ENCODE measurements at places on chromosomes 12 and 14.
A peak's percentile ranks its signal among the peaks of the same experiment; 100 is the strongest.

DNA sequence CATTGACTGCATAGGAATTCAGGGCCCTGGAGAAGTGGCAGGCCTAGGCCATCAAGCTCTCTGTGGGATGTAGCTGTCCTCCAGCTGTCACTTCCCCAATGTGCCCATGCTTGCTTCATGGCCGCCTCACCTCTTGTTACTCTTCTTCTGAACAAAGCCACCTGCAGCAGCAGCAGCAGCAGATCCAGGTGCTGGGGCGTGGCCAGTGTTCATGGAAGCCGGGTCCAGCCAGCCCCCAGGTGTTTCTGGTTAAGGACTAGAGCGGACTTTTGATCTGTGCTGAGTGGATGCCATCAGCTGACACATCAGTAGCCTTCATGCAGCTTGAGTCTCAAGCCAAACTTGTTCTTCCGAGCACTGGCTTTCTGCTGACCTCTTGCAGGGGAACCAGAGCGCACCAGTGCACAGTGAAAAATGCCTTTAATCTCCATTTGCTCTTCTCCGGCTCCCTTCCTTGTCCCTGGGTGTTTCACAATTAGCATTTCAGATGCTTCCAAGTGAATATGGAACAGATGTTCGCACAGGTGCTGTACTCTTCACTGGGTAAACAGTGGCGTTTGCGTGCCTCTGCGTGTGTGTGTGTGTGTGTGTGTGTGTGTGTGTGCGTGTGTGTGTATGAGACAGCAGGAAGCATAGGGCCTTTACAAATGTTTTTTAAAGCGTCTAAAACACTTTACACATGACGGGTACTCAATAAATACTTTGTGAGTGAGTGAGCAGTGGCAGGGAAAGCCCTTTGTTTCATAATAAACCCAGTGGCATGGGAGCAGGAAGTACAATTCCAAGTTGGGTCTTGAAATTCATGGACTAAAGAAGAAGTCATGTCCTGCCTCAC is 20.1 kb downstream of the TPCN1 start:
- no peak for DNase-seq

- DNase-seq = no peak
These were observed 130.1 kb downstream of the SAMD4A start for GRCh38 chr14:54697001-54697400.

DNA sequence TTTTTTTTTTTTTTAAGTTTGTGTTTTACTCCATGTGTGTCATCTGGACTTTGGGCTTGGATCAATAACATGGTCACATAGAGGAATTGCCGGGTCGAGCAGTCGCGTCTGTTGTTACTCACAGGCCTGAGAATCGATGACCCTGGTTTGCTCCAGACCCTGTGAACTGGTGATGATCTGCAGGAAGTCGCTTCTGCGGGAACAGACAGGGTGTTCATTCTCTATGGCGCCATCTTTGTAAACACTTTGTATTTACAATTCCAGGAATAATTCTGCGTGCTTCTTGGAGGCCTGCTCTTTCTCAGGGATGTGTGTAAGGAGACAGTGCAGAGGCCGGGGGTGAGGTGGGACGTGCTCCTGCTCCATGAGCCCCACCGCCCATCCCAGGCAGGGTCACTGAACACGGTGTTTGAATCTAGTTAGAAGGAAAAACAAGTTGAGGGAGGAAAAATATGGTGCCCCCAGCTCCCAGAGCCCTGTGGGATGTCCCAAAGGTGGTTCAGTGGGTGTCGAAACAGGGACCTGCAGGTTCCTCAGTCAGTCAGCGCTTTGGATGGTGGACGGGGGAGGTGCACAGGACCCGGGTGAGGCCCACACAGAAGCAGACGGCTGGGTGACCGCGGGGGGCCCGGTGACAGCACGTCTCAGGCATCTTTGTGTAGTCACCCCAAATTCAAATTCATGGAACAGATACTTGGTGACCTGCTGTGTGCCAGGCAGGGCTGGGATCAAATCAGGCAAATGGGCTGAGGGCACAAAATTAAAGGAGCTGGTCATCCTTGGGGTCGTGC is 58.8 kb downstream of the ADGRD1 start:
- no peak for DNase-seq

DNA sequence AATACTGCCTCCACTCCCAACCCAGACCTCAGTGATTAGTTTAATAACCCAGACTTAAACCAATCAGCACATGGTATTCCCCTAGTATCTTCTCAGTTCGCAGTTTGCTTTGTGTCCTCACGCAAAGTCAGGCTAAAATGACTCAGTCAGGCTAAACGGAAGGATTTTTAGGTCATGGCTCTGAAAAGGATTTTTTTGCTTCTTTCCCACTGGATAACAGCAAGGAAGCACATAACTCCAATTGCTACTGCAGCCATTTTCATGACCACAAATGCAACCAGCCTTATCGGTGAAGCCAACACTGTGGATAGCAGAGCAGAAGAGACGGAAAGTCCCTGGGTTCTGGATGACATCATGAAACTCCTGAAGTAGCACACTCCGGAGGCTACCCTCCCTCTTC is 67.7 kb downstream of the ZC3H14 start:
- no peak for DNase-seq

GRCh38 chr12:19138551-19138950 is 9.0 kb downstream of the PLEKHA5 start:
- no peak for DNase-seq

DNA sequence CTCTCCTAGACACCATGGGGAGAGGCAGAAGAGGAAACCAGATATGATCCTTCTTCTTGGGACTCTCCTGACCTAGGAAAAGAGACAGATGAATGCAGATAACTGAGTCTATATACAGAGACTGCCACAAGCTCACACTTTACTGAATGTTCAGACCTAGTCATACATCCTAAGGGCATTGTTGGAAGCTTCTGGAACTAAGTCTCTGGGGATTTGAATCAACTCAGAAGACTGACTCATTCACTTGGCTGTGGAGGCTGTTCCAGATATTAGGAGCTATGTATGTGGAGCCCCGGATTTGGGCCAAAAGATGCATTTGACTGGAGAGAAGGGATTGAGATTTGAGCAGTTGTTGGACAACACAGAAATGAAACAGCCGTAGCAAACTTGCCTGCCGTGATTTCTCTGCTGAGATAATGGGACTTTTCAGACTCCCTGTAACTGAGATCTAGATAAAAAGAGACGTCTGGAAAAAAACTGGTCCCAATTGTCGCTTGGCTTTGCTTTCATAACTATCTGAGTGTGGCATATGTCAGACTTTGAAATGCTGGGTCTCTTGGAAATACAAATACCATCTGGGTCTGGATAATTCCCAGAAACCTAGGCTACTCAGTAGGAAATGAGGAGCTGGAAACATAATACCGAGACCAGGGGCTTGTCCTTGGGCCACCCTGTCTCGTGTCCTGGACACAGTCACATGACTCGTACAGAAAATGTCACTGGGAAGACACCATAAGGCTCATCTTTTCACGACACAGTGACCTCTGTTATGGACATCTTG is 396.8 kb downstream of the NUAK1 start:
- DNase-seq = no peak

DNA sequence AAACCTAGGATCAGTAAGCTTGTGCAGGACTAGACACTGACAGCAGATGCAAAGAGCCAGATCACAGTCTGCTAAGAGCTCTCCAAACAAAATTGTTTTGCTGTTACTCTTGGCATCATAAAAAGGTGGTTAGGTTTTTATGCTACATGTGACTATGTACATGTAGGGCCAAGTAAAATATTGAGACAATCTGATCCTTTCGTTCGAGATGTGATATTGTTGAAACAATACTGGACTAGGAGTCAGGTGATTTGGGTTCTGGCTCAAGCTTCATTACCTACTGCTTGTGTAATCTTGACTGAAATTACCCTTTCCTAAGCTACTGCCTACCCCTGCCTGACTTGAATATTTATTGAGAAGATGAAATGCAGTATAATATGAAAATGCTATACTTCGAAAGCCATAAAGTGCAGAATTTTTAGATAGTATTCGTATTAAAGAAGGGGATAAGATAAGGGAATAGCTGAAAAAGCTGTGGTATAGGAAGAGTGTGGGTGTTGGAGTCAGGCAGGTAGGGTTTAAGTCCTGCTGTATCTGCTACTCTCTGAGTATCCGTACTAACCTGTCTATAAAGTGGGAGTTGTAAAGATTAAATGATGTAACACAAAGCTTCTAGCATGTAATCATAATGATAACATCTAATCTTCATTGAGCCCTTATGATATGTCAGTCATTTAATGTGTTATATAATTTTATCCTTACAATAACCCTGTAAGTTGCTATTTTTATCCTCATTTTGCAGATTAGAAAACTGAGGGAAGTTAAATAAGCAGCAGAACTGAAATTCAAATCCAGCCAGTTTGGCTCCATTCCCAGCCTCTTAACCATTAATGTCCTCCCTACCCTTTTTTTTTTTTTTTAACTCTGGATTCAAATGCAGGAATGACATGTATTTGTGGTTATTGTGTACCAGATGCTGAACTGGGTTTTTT is 38.6 kb upstream of the ATF1 start:
- DNase-seq = no peak

DNA sequence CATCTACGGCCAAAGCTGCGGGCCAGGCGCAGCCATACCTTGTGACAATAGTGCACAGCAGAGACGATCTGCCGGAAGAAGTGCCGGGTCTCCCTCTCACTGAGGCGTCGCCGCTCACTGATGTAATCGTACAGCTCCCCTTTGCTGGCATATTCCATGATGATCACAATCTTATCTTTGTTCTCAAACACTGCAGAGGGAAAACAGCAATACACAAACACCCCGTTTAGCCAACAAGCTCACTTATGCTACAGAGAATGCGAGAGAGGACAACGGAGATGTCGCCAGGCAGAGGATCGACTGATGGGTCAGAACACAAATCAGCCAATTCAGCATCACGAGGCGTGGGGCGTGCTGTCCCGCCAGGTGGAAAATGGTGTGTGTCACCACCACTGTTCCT is 52.1 kb downstream of the NUAK1 start:
- no peak for DNase-seq

DNA sequence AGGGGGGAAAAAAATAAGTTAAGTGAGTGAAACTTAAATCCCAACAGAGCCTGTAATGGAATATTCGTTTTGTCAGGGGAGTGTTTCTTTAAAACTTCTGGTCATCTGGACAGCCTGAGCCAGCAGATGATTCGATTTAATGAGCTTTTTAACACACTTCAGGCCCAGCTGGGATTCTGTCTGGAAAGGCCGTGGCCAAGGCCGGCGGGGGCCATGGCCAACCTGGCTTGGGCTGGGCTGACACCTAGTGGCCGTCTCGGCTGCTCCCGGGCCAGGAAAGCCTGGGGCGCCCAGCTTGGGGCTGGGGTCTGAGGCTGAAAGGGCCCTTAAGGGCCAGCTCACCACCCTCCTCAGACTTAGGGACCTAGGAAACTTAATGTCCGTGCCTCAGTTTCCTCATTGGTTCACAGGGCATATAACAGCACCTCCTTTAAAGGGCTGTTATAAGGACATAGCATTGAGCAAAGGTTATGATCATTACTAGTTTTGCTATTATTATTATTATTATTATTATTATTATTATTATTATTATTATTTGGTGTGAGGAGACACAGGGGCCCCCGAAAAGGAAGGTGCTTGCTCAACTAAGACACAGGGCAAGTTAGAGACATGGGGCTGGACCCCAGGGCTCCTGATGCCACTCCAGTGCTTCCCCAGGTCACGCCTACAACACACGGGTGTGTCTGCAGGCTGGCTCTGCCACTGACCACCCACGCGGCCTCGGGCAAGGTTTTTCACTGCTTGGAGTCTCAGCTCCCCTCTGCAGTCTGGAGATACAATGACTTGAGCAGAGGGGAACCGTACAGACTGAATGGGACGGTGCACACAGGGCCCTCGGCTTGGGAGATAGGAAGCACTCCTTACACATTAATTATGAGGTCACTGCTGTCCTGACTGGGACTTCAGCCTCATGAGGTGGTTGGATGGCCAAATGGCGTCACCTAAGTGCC is 84.0 kb downstream of the SYNE3 start:
- no peak for DNase-seq

DNA sequence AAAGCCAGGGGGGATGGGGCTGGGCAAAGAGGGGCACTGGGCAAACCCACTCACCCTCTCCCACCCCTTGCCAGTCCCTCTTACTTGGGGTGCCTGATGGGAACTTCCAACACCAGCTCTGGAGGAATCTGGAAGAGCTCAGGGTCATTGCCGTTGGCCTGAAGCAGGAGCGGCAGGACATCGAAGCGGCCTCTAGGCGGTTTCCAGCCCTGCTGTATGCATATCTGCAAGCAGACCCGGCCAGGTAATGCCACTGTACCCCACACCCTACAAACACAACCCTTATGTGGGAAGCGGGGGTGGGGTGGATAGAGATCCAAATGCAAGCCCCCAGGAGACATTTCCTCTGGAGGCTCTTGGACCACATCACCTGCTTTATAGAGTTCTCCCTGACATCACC is 83.6 kb downstream of the NOS1 start:
- peak; percentile 56 for DNase-seq

DNA sequence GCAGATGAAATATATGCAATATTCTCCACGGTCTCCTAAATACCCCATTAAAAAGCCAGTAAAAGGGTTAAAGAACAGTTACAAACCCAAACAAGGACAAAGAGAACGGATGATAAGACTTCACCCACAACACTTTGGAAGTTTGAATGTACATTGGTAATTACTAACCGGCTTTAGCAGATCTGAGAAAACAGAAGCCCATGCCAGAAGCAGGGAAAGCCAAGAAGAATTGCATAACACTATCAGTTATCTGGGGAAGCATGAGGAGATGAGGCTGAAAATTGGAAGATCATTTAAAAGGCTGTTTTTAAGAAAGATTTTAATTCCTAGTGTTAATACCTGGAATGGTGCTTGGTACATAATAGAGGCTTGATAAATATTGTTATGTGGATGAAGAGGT is 55.6 kb upstream of the MYBPC1 start:
- no peak for DNase-seq

- DNase-seq = no peak
These were observed 259.2 kb downstream of the MED13L start for GRCh38 chr12:116018282-116018681.

- no peak for DNase-seq
These were observed 102.8 kb upstream of the EGLN3 start for GRCh38 chr14:34053666-34054065.

DNA sequence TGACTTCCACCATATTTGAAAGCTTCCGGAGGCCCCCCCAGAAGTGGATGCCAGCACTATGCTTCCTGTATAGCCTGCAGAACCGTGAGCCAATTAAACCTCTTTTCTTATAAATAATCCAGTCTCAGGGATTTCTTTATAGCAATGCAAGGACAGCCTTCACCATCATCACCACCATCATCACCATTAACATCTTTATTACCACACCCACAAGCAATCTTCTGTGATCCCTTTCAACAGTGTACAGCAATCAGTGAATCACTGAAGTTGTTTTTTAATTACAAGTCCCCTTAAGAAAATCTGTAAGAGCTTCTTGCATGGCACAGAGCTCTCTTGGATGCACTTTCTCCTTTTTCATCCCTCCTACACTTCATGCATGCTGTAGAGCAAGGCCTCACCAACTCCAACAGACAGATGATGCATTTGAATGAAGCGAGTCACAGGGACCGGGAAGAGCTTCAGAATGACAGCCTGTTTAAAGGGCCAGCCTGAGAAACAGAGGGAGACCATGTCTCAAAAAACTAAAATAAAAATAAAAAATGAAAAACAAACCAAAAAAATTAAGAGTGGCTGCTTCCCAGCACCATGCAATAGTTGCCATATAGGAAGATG is 83.6 kb upstream of the VASH1 start:
- no peak for DNase-seq
